ENCODE measurements at places on chromosomes 3 and 15. TPM values are rescaled to one million over a fixed set of nuclear protein-coding genes. Genes with fewer than 3 reads are reported as not detected.

The SPG21 gene
- 74.1 TPM for total RNA-seq

The COLQ gene
- total RNA-seq = 1.3 TPM

The RBM6 gene
- total RNA-seq = 75.1 TPM

The TMCO5A gene
- not detected for total RNA-seq

The SPTBN5 gene
- 0.46 TPM for total RNA-seq

The PRR20G gene
- total RNA-seq = not detected

The LZTFL1 gene
- total RNA-seq = 6.6 TPM

DNA sequence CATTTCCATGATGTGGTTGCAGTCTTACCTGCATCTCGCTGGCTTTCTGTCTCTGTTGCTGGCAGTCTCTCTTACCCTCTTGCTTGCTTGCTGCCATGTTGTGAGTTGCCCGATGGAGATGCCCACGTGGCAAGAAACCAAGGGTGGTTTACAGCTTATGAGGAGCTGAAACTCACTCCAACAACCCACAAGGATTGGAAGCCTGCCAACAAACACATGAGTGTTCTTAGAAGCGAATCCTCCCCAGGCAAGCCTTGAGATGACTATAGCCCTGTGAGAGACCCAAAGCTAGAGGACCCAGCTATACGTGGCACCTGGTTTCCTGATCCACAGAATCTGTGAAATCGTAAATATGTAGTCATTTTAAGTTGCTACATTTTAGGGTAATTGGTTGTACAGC is 490.9 kb upstream of the ADAMTS9 start:
- no peak for DNase-seq

DNA sequence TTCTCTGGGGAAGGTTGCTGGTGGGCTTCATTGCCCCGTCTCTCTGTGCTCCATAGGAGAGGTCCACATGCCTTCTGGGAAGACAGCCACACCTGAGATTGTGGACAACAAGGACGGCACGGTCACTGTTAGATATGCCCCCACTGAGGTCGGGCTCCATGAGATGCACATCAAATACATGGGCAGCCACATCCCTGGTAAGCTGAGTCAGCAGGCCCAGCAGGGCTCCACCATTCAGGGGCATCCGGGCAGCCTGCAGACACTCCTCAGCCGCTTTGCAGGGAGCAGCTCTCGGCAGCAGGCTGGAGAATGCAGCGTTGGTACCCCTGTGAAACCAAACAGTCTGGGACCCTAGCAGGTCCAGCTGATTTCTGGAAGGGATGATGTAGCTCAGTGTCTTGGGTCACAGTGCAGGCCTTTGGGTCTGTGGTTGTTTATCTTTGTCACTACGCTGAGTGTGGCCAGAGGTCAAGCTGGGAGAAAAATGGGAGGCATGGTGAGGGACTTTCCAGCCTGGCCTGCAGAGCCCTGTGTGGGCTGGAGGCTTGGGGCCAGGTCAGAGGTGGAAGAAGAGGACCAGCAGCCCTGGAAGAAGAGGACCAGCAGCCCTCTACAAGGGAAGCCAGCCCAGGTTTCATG is 67.2 kb downstream of the DNASE1L3 start:
- no peak for DNase-seq

GRCh38 chr3:150055332-150055731 is 84.6 kb upstream of the PFN2 start:
- DNase-seq = no peak

GRCh38 chr3:128229106-128229857 is 76.0 kb downstream of the EEFSEC start:
- DNase-seq = no peak

DNA sequence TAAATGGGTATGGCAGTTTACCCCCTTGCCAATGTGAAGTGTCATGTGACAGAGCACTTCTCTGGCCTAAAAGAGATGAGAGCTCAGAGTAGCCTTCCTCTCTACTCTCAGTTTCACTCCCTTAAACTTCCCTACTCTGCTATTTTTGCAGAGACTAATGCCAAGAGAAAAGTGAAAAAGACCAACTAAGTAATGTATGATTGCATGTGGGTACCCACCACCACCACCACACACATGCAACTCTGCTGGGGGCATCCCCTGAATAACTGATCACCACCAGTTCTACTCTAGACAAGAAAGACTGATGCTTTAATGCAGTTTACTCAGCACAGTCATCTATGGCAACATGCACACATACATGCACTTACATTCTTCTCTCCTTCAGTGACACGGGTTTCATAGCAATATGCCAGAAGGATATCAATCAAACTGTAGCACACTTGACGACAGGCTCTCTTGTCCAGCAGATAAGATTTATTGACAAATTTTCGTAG is 31.3 kb downstream of the SHQ1 start:
- DNase-seq = peak; percentile 48

DNA sequence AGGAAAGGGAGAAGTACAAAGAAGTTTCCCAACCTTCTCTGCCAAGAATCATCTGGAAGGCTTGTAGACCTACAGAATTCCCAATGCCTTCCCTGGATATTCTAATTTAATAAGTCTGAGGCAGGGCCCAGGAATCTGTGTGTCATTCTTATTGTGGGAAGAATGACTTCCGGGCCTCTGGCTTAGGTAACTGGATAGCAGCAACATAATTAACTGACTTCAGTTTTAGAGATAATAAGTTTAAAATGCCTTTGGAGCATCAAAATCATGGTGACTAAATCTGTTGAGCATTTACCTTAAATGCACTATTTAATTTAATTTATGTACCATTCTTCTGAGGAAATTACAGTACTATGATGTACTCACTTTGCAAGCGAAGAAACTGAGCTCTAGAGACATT is 44.3 kb upstream of the TM4SF1 start:
- no peak for DNase-seq

GRCh38 chr3:39110041-39110639 is 2.7 kb downstream of the TTC21A start:
- no peak for DNase-seq

- DNase-seq = no peak
Observed at GRCh38 chr3:27573780-27574437, 89.7 kb upstream of the SLC4A7 start.

GRCh38 chr3:157079676-157080369 is 80.1 kb downstream of the CCNL1 start:
- no peak for DNase-seq

- no peak for DNase-seq
Observed at GRCh38 chr3:52046186-52046901, 10.0 kb downstream of the DUSP7 start.

GRCh38 chr3:12455740-12456139 is 28.5 kb upstream of the TSEN2 start:
- DNase-seq = peak; percentile 1

- DNase-seq = no peak
Observed at GRCh38 chr15:78016860-78017259, 60.7 kb downstream of the TBC1D2B start.

- DNase-seq = peak; percentile 8
Observed at GRCh38 chr3:167913219-167913835, 177.8 kb downstream of the SERPINI1 start.

- DNase-seq = no peak
Observed at GRCh38 chr3:44883999-44884431, 9.6 kb downstream of the TGM4 start.

DNA sequence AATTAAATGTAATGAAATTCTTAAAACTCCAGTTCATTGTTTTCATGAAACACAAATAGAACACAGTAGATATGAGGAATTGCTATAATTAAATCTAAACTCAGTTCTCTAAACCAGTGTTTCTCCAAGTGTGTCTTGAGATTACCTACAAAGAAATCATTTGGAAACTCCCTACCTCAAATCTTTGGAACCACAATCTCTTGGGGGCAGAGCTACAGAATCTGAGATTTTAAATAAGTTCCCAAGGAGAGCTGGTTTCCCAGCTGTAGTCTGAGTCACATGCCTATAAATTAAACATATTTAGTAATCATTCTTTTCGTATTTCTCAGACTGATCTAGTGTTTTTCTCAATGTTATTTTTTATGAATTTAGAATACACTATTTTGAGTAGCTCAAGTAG is 17.0 kb upstream of the ACTC1 start:
- no peak for DNase-seq

- DNase-seq = no peak
Observed at GRCh38 chr3:182399978-182400737, 393.1 kb upstream of the ATP11B start.

GRCh38 chr3:23761440-23761896 is 44.3 kb upstream of the UBE2E1 start:
- DNase-seq = peak; percentile 38

DNA sequence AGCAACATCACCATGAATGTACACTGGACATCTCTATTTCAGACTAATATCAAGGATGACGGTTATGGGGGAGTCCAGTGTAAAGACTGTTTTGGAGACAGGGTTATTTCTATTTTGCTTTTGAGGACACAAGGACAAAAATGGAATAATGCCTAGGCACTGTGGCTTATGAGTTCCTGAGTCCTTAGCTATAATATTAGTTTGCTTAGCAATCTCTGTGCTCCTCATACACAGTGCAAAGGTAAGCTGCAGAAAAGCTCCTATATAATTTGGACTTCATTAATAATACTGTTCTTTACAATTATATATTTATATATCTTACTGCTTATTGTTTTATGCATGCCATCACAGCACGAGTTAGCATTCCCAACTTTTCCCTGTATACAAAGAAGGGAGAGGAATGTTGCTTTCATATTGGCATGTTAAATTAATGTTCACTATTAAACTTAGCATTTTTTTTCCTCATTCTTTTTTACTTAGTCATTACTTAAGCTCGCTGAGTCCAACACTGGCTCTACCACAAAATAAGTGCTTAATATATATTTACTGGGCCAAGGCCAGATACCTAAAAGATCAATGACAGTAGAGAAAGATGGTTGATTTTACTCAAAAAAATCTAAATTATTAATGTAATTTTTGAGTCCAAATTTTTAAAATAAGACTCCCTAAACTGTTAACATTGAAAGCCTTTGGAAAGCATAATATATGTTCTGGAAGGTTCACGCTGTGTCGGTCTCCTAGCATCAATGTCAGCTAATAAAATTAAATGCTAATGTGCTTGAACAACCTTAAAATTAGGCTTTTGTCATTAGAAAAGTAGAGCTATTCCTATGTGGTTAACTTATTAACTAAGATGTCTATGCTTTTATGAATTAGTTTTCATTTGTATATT is 13.8 kb downstream of the THBS1 start:
- no peak for DNase-seq

- no peak for DNase-seq
Observed at GRCh38 chr3:69647081-69647480, 92.2 kb upstream of the MITF start.

GRCh38 chr3:102941786-102942185 is 507.0 kb downstream of the ZPLD1 start:
- no peak for DNase-seq

GRCh38 chr3:184178521-184179138 is 4.0 kb downstream of the AP2M1 start:
- DNase-seq = no peak

DNA sequence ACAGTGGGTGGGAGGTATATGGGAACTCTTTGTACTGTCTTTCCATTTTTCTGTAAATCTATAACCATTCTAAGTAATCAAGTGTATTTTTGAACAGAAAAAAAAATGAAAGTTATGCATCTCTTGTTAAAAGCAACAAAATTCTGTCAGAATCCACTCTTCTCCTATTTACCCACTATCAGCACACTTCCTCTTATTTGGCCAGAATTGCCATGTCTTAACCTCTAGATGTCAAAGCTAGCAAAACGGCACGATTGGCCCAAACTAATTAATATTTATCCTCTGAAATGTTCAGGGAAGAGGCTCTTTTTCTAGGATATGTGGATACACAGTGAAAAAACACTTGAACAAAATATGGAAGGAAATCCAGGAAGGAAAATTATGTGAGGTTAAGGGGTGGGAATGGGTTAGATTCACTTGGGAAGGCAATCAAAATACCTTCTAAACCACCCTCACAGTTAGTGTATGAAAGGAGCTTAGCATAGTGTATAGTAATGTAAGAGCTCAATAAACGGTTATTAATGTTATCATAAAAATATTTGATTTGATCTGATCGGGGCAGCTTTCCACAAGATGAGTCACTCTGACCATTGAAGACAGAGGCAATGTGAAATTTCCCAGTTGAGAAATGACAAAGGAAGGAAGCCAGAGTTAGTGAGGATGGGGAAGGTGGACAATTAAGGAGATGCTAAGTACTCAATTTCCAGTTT is 20.1 kb upstream of the TGFBR2 start:
- no peak for DNase-seq

DNA sequence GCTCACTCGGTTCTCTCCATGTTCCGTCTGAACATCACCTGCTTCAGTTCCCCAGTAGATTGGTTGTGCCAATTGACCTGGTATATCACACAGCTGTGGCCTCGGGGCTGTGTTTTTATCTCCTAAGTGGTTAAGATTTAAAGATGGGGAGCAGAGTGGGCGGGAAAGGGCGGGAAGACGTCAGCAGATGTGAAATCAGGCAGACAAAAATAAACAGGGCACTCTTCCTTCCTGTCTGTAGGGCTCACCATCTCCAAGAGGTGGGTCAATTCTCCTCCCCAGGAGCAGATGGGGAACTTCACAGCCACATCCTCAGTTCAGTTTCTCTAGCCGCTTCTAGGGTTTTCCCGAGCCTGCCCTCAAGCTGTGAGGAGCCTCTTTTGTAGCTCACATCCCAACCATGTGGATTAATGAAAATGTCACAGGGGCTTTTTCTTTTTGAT is 26.8 kb upstream of the LIMD1 start:
- peak; percentile 73 for DNase-seq

- DNase-seq = peak; percentile 78
Observed at GRCh38 chr15:31977812-31978661, 52.3 kb upstream of the CHRNA7 start.

DNA sequence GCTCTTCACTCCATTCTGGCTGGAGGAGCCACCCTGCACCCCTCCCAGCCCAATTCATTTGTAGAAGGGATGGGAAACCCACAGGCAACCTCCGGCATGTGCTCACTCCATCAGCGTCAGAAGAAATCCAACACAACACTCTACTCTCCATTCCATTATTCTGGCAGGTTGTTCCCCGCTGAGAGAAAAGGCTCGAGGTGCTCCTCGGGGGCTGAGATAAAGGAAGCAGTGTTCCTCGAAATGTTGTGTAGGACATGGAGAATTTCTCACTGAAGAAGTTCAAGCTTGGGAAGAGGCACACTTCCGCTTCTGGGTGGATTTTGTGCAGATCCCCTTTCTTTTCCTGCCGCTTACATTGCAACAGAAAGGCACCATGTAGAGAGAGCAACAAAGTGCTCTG is 355.0 kb upstream of the CFAP20DC start:
- no peak for DNase-seq

- no peak for DNase-seq
Observed at GRCh38 chr3:108822123-108822897, at the start of gene TRAT1. Gene TRAT1, plus strand, starts transcription at chr3:108822786. Its CDS starts 142 bp downstream, at chr3:108822928.

DNA sequence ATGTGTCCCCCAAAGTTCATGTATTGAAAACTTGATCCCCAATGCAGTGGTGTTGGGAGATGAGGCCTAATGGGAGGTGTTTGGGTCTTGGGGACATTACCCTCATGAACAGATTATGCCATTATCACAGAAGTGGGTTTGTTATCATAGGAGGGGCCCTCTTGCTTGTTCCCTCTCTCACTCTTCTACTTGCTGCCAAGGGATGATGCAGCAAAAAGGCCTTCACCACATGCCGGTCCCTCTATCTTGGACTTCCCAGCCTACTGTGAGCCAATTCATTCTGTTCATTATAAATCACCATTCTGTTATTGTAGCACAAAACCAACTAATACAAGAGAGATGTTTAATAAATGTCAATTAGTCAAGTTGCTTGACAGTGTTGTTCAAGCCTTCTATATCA is 47.2 kb downstream of the FAM227B start:
- DNase-seq = no peak

GRCh38 chr15:83673385-83673784 is 19.5 kb downstream of the ADAMTSL3 start:
- DNase-seq = no peak

- DNase-seq = no peak
Observed at GRCh38 chr3:61957259-61957658, 395.9 kb downstream of the PTPRG start.
